ENCODE measurements at places on chromosomes 3 and 15.

GRCh38 chr15:41492597-41493204 is 973 bp upstream of the ITPKA start:
- DNase-seq: no peak

- no peak for DNase-seq
Observed at GRCh38 chr15:61655881-61656280, 404.4 kb downstream of the VPS13C start.

- no peak for DNase-seq
Observed at GRCh38 chr3:107775974-107776373, 253.2 kb downstream of the BBX start.

GRCh38 chr3:14787630-14788029 is 31.1 kb upstream of the FGD5 start:
- DNase-seq: no peak

DNA sequence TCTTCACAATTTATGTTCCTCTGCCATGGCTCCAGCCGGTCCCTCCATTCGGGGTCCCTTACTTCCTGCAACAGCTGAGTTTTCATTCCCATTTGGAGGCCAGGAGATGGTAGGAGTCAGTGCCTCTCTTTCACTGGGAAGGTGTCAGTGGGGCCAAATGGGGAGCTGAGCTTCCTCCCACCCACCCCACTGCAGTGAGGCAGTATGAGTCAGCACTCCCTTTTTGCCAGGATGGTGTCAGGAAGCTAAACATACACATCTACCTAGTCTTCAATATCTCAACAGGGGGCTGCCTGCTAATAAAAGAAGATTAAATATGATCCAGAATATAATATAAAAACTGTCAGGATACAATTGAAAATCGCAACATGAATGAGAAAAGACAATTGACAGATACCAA is 12.7 kb upstream of the ACTC1 start:
- DNase-seq: no peak

GRCh38 chr15:47846128-47846868 is 129.0 kb downstream of the SEMA6D start:
- no peak for DNase-seq

GRCh38 chr3:111681661-111682426 is 86.7 kb upstream of the ZBED2 start:
- no peak for DNase-seq

GRCh38 chr15:68442041-68442440 is 10.1 kb upstream of the ITGA11 start:
- no peak for DNase-seq

- peak; percentile 11 for DNase-seq
Observed at GRCh38 chr3:67384760-67385397, 269.5 kb downstream of the SUCLG2 start.

DNA sequence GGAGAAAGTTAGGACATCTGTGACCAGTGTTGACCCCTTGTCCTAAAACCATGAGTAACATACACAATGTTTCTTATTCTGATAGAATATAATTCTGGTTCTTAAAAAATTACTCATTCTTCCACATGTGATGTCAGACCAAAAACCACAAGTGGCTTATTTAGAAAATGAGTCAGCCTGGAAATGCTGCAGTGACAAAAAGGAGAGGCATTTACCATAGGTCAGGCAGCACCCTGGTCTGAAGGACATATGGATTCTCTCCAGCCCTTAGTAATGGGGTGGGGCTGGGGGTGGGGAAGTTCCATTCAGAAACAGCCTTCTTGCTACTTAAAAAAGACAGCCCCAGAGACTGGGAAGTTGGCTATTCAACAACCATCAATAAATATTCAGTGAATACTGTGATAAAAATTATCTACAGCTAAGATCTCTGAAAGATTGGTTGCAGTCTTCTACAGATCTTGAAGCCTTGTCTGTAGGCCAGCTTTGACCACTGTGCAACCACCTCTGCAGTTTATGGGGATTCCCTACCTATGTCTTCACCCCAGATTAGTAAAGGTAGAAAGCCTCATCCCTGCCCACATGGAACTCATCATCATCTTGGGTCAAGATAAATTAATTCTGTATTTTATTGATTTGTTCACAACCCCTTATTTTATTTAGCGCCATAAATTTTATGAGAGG is 34.9 kb upstream of the TIMP4 start:
- no peak for DNase-seq

DNA sequence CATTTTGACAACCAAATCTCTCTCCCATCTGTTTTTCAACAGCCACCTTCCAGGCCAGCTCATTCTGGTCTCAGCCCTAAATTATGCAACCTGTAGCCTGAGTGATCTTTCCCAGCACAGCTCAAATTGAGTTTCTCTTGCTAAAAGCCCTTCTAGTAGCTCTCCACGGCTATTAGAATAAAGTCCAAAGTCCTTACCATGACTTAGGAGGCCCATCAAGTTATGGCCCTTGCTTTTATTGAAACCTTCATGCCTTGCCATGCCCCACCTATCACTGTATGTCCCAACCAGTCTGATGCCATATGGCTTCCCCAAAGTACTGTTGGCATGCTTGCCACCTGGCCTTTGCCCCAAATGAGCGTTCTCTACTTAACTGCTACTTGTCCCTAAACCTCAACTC is 303.5 kb upstream of the GADL1 start:
- no peak for DNase-seq

DNA sequence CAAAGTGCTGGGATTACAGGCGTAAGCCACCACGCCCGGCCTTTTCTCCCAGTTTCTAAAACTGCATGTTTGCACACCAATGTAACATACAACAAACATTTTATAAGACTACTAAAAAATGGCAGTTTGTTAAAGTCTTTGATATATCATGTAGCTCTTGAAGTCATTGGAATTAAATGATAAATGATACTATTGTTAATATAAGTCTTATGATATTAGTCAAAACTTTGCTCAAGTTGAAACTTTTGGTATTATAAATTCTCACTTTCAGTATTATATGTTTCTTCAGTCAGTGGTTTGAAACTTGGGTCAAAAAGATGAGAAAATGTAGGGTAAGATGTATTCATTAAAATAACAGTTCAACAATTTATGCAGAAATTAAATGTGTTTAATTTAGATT is 117.6 kb upstream of the TBL1XR1 start:
- no peak for DNase-seq

GRCh38 chr3:182214416-182214815 is 502.7 kb downstream of the SOX2 start:
- DNase-seq: no peak

DNA sequence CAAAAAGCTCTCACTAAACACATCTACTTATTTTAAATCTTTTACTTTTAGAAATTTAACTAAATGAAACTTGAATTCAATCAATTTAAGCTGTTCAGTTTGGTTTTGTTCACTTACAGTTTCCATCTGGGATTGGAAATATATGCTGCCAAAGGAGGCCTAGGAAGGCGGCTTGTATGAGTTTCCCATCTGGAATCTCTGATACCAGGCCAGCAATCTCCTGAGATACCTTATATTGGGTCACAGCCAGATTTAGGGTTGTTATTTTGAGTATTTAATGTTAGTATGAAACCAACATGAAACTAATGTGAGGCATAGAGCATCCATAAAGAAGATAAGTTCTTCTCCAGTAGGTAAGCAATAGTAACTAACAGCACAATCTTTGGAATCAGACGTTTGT is 94.6 kb downstream of the GMNC start:
- no peak for DNase-seq

GRCh38 chr3:30628901-30629590 is 22.6 kb downstream of the TGFBR2 start:
- no peak for DNase-seq

GRCh38 chr15:67406257-67406861 is 114.6 kb upstream of the C15orf61 start:
- DNase-seq: no peak

DNA sequence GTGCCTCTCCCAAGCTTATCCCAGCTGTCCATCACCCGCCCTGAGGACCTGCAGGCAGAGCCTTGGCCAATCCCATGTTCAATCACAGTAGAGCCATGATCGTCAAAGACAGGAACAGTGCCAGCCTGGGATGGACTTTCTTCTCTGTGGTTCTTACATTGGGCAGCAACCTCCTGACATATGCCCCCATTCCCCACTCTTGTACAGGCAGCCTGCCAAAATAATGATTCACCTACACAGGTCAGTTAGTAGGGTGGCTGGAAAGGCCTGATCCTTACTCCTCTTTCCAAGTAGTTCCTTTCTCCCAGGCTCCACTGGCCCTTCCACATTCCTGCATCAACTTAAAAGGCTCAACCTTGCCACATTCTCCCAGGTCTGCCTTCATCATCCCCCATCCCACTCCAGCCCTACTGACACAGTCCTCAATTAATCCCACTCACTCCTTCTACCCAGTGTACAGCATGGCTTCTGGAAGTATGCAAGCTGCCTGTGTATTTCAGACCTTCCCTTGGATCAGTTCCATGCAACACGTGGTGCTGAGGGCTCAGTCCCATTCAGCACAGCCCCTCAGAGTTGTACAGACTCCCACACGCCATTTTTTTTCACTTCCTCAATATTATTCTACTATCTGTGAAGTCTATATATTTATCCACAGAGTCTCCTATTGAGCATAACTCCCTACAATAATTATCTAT is 189.8 kb downstream of the NTRK3 start:
- DNase-seq: no peak

GRCh38 chr15:45262906-45263461 is 10.9 kb downstream of the SLC28A2 start:
- no peak for DNase-seq

DNA sequence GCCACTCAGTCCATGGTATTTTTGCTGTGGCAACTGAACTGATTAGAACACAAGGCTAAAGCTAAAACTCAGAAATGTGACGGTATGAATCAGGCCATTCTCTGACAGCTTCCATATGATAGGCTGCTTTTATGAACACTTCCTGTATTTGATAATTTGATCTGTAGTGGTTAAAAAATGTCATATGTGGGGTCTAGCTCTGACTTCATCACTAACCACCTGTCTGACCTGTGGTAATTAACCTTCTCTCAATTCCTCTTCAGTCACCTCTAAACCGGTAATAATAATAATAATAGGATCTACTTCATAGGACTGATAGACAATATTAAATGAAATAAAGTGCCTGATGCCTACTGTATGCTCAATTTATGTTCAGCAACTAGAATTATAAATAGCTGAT is 223.2 kb downstream of the MBNL1 start:
- no peak for DNase-seq

DNA sequence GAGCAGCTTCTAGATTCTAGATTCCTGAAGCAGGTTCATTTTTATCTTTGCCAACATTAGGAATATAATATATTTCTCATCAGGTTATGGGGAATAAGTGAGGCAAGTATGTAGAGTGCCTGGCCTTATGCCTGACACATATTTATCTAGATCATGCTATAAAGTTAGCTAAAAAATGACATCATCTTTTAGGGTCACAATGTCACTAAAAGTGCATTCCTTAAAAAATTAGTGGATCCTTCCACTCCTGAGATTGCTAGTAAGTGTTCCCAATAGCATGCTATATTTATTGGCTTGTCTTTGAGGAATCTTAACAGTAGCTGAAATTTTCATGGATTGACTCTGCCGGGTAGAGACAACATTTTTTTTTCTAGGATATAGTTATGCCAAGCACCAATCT is 305.9 kb upstream of the TMCO5A start:
- DNase-seq: no peak

- no peak for DNase-seq
Observed at GRCh38 chr3:55296030-55296429, 191.1 kb downstream of the WNT5A start.

DNA sequence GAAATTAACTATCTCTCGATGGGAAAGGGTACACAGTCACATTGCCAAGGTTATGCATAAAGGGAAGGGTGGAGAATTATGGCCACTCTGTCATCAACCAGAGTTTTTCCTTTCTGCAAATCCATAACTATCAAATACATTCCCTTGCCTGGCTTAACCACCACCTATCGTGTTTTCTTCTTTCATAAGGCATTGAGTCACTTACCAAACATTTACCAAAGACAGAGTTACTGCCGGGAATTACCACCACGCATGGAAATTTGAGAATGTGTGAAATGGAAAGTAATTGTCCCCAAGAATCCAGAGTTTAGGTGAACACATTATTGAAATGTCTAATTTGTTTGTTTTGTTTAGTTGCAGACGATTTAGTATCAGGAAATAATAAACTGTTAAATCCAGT is 134.3 kb upstream of the LRRN1 start:
- DNase-seq: no peak

DNA sequence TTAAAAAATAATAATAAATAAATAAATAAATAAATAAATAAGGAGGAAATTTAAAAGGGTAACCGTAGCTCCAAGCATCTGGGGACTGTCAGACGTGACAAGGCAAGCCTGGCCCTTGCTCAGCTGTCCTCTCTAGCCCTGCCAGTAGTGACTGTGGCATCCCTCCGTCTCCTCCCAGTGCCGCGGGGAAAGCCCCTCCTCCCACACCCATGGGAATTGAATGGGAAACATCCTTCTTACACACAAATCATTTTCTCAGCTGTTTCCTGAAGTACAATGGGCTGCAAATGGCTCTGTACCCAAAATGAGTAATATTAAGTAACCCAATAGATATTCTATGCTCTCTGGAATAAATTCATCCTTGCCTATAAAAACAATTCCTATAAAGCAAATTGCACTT is 101.6 kb upstream of the RAD18 start:
- no peak for DNase-seq

DNA sequence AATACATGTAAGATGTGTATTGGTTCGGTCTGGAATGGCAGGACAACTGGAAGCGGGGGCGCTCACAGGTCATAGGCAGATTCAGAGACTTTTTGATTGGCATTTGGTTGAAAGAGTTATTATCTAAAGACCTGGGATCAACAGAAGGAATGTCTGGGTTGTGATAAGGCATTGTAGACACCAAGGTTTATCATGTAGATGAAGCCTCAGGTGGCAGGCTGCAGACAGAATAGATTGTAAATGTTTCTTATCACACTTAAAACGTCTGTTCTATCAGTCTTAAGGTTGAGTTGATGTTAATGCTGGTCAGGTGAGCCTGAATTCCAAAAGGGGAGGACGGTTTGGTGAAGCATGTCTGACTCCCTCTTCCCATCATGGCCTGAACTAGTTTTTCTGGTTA is 295.9 kb upstream of the PROK2 start:
- DNase-seq: no peak

DNA sequence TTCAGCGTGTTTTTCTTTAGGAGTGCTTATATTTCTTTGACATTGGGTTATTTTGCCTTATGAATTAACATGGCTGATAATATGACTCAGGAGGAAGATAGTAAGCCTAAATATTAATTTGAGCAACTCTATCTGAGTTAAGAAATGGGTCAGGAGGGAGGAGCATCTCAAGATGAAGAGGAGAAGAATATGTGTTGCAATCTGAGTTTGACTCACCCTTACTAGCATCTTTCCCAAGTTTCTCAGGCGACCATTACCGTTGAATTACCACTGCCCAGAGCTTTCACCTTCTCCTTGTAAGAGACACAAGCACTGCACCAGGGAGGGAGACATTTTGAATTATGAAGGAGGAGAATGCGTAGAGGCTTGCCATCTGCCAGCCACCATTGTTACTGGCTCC is 138.3 kb upstream of the MYRIP start:
- no peak for DNase-seq

DNA sequence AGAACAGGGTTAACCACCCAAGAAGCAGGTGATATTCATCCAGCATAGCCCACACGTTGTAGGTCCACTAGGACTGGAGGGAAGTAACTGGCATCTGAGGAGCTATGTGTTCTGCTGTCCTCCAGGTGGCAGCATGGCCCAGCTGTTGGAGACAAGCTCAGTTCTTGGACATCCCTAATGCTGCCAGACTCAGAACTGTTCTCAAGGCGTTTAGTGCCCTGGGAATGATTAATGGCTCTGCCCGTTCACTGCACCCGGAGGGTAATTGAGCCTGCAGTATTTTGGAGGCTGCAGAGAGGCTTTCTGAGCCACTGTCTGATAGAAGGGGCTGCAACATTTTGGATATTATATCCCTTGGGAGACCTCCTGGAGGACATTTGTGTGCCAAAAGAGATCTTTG is 521.3 kb upstream of the SEMA6D start:
- no peak for DNase-seq

GRCh38 chr3:104411757-104412156 is 955.0 kb upstream of the ALCAM start:
- no peak for DNase-seq

All from T-helper 9 cell (primary cell).